ENCODE measurements at places on chromosomes 2 and 18.

GRCh38 chr2:72326759-72327158 lies 179.1 kb upstream of the CYP26B1 start:
- no peak for DNase-seq

DNA sequence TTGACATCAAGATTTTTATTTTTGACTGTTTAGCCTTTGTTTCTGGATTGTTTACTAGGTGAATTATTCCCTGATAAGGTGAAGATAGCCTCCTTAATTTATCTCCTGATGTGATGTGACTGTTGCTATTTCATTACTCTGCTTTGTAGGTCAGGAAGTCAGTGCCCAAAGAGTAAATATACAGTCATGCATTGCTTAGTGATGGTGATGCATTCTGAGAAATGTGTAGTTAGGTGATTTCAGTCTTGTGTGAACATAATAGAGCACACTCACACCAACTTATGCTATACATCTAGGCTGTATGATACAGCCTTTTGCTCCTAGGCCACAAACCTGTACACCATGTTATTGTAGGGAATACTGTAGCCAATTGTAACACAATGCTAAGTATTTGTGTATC lies 102.4 kb upstream of the THUMPD2 start:
- DNase-seq, result no peak

DNA sequence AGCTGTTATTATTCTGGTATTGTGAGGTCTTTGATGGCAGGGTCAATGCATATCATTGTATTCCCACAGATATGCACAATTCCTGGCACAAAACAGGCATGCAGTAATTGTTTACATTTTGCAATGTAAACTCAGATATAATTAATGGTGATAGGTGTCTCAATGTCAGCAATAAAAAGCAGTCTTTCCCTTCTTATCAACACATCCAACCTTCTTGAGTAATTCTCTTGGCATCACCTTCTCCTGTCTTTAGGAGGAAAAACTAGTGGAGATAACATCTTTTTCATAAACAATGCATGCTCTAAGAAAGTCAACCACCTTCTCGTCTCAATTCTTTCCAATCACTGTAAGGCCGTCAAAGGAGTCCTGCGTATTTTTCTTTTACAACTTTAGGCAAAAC lies 313.3 kb upstream of the GULP1 start:
- no peak for DNase-seq

DNA sequence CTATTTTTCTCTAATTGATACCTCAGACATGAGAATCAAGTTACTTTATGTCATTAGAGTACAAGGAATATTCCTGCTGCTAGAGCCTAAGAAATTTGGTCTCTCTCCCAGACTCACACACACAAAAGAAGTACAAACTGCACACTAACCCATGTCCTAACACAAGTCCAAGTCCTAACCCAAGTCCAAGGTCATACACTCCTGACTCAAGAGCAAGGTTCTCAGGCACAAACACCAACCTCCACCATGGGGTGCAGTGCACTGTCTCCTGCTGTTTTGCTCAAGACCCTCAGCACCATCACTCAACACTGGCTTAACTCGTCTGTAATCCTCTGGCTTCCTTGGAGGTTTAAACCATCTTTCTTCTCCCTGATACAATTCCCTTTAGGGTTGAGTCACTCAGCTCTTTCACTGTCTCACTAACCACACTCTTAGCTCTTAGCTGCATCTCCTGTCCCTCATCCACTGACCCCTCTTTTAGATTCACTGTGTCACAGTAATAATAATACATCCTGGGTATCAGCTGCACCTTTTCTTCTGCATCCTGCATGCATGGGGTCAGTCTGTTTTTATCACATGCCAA lies 129.8 kb downstream of the BCL2L11 start:
- DNase-seq, result no peak

DNA sequence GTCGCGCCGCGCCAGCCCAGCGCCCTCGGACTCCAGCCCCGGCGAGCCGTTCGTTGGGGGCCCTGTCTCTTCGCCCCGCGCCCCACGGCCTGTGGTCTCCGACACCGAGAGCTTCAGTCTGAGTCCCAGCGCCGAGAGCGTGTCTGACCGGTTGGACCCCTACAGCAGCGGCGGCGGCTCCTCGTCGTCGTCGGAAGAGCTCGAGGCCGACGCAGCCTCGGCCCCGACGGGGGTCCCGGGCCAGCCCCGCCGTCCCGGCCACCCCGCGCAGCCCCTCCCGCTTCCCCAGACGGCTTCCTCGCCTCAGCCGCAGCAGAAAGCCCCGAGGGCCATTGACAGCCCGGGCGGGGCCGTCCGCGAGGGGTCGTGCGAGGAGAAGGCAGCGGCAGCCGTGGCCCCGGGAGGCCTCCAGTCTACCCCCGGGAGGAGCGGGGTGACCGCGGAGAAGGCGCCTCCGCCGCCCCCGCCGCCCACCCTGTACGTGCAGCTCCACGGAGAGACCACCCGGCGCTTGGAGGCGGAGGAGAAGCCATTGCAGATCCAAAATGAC lies 1.4 kb downstream of the PHLPP1 start:
- DNase-seq, result peak; percentile 49

GRCh38 chr2:2831633-2832032 lies 500.6 kb upstream of the MYT1L start:
- no peak for DNase-seq

- DNase-seq, result no peak
These were observed 11.0 kb upstream of the IL1R1 start for GRCh38 chr2:102131564-102131963.

GRCh38 chr2:121177896-121178295 lies 107.1 kb downstream of the TFCP2L1 start:
- no peak for DNase-seq

GRCh38 chr18:58615140-58616132 lies 13.5 kb downstream of the ALPK2 start:
- peak; percentile 74 for DNase-seq

DNA sequence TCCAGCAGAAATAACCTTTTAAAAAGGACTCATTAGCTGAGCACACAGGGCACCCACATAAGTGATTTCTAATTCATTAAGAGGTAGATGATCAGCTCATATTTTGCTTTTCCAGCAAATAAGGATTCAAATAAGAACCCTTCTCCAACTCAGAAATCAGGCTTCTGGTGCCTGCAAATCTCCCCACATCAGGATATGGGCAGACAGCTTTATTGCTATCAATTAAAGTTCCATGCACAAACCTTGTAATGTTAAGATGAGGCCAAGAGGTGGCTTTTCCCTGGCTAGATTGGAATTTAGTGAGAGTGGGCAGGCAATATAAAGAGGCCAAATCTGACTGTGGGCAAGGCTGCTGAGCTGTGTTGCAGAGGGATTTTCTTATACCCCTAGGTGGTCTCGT lies 193.6 kb downstream of the SH3RF3 start:
- DNase-seq, result no peak

- no peak for DNase-seq
These were observed 129.3 kb downstream of the LNPK start for GRCh38 chr2:175872721-175873120.

DNA sequence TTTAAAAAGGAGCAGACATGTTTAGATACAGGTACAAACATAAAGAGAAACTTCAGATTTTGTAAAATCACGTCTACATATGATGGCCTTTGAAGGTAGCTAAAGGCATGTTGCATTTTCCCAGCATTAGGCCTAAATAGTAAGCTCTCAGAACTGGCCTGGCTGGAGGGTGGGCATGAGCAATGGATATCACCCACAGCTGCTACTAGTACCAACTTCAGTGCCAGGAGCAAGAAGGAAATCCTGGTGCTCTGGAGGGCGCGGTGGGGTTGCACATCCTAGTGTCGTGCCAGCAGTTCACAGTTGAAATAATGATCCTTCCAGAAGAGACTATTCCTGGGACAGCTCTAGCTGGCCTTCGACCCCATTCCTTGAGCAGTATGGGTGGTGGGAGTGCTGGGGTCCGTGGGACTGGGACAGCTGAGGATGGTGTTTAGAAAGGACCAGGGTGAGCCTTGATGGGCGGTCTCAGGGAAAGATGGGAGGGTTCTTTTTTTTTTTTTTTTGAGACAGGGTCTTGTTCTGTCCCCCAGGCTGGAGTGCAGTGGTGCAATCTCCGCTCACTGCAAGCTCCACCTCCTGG lies 4.9 kb downstream of the DES start:
- no peak for DNase-seq

GRCh38 chr2:97713296-97714083 lies at the start of gene ZAP70:
Gene ZAP70, plus strand, starts transcription at chr2:97713576. Its CDS starts 10,461 bp downstream, at chr2:97724037.
- DNase-seq, result peak; percentile 62

GRCh38 chr2:96884299-96885094 lies 14.6 kb upstream of the SEMA4C start:
- no peak for DNase-seq

- peak; percentile 51 for DNase-seq
These were observed 31.9 kb upstream of the CREG2 start for GRCh38 chr2:101419096-101419663.

GRCh38 chr2:14635391-14635871 lies 2.9 kb downstream of the LRATD1 start:
- DNase-seq, result no peak

GRCh38 chr18:62721839-62722795 lies 6.8 kb downstream of the PHLPP1 start:
- DNase-seq, result no peak

DNA sequence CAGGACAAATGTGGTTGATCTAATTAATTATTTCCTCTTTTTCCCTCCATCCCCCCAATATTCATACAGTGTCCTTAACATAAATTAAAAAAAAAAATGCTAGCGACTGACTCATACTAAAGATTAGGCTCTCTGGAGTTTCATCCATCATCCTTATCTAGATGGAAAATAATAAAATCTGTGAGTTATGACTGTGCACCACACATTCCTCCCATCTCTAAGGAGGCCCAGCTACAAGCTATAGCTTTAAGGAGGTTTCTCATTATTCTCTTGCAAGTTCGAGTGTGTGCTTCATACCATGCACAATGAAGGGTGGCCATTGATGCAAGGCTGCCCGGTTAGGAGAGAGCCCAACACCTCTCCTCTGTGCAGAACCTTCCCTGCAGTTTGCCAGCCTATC lies 77.3 kb downstream of the XDH start:
- DNase-seq, result no peak

- DNase-seq, result no peak
These were observed 256.3 kb upstream of the PKDCC start for GRCh38 chr2:41791523-41791922.
